ENCODE measurements at places on chromosomes 13 and 19.

DNA sequence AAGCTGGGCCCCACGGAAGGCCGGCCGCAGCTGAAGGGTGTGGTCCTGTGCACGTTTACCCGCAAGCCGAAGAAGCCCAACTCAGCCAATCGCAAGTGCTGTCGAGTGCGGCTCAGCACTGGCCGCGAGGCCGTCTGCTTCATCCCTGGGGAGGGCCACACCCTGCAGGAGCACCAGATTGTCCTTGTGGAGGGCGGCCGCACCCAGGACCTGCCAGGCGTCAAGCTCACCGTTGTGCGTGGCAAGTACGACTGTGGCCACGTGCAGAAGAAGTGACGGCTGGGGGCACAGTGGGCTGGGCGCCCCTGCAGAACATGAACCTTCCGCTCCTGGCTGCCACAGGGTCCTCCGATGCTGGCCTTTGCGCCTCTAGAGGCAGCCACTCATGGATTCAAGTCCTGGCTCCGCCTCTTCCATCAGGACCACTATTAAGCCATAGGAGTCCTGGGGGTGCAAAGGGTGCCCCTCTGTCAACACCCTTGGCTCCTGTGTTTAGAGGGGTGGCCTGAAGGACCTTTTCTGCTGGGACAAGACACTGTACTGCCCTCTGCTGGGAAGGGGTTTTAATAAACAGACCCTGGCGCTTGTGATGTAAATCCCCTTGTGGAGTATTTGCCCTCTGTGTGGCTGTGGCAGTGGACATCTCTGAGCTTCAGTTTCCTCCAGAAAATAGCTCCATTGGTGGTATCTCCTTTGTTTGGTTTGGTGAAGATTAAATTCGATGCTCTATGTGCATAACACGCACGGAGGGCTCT lies 1.9 kb downstream of the MRPS12 start:
- peak; percentile 53 for DNase-seq

- DNase-seq: peak; percentile 57
Observed at GRCh38 chr19:37817180-37817981, 38.0 kb upstream of the ZNF573 start.

- no peak for DNase-seq
Observed at GRCh38 chr13:33547035-33547434, 261.5 kb upstream of the STARD13 start.

DNA sequence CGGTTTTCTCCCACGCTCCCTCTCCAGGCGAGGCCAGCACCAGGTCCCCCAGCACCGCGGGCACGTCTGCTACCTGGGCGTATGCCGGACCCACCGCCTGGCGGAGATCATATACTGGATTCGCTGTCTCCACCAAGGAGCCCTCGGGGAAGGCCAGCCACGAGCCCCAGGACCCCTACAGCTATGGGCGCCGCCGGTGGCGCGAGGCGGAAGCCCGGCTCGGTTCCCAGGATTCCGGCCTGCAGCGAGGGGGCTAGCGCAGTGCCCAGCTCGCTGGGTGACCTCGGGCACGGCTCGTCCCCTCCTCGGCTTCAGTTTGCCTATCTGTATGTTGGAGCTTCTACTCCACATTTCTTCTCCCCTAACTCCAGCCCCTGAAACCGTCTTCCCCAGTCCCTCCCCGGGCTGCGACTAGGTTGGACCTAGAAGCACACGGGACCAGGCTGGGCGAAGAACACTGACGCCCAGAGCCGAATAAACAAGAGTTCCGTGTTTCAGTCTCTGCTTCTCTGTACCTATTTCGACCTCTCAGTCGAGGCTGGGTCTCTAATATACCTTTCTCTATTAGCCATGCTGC lies 749 bp upstream of the CPT1C start:
- no peak for DNase-seq

DNA sequence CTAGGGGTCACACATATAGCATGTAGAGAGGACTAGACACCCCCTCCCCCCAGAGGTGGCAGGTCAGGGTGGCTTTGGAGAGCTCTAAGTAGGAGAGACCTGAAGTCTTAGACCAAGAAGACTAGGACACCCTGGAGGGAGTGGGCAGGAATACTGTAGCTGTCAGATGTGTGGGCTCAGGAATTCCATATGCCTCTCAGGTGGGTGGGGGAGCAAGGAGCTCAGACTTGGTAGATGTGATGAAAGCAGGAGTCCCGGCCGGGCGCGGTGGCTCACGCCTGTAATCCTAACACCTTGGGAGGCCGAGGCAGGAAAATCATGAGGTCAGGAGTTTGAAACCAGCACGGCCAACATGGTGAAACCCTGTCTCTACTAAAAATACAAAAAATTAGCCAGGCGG lies 1.6 kb downstream of the CRB3 start:
- no peak for DNase-seq

DNA sequence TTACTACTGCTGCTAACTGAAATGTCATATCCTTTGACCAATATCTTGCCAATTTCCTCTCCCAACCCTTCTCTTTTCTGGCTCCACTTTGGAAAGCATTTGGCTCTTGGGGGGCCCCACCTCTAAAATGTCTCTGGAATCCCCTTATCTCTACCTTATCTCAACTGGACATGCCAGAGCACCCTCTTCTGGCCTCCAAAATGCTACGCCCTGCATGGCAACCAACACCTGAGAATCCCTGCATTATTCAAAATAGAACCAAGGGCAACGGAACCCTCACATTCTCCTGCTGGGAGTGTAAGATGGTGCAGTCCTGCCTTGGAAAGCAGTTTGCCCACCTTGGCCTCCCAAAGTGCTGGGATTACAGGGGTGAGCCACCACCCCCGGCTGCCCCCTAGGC lies 35.3 kb downstream of the CERS4 start:
- DNase-seq: no peak

- no peak for DNase-seq
Observed at GRCh38 chr13:43016226-43016625, 7.2 kb upstream of the DNAJC15 start.

GRCh38 chr13:100178309-100178708 lies 89.4 kb downstream of the PCCA start:
- no peak for DNase-seq

GRCh38 chr13:99875391-99875790 lies 96.2 kb downstream of the ZIC5 start:
- no peak for DNase-seq

- DNase-seq: no peak
Observed at GRCh38 chr13:77692746-77693448, 4.6 kb upstream of the SLAIN1 start.

DNA sequence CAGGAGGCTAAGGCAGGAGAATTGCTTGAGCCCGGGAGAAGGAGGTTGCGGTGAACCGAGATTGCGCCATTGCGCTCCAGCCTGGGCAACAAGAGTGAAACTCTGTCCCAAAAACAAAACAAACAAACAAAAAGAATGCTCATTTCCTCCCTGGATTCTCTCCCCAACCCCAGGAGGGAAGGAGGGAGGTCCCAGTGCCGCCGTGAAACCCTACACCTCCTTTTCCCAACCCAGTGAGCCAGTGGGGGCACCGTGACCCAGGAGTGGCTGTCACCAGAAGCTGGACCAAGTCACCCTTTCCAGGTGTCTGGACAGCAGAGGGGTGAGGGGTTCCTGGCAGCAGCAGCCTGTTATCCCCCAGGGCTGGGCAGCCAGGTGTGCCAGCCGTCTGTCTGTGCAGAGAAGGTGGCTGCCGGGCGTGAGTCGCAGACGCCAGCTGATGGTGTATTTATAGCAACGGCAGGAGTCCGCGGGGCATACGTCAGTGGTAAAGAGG lies 23.5 kb downstream of the NFIC start:
- DNase-seq: peak; percentile 68

- DNase-seq: no peak
Observed at GRCh38 chr13:36992362-36992761, 6.8 kb downstream of the ALG5 start.

DNA sequence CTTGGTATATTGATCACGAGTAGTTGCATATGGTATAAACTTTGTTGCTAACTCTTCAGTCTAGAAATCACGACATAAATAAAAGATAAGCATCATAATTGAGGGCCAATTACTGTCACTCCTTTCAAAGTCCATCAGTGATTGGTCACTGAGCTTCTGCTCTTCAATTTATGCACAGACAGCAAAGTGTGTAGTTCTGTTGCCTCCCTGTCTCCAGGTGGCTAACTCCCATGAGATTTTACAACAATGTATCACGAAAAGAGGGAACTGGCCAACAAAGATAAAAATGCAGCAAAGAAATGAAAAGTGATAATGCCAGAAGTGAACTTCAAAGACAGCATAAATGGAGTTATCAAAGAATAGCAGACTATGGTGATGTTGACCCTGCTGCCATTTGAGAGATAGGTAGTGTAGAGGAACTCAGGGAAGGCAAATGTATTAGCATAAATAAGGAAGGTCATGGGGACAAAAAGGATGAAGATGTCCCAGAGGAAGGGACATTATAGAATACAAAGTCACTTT lies 12.7 kb upstream of the TNFSF14 start:
- DNase-seq: no peak

- DNase-seq: no peak
Observed at GRCh38 chr19:54230031-54230430, 7.2 kb upstream of the LILRB3 start.

DNA sequence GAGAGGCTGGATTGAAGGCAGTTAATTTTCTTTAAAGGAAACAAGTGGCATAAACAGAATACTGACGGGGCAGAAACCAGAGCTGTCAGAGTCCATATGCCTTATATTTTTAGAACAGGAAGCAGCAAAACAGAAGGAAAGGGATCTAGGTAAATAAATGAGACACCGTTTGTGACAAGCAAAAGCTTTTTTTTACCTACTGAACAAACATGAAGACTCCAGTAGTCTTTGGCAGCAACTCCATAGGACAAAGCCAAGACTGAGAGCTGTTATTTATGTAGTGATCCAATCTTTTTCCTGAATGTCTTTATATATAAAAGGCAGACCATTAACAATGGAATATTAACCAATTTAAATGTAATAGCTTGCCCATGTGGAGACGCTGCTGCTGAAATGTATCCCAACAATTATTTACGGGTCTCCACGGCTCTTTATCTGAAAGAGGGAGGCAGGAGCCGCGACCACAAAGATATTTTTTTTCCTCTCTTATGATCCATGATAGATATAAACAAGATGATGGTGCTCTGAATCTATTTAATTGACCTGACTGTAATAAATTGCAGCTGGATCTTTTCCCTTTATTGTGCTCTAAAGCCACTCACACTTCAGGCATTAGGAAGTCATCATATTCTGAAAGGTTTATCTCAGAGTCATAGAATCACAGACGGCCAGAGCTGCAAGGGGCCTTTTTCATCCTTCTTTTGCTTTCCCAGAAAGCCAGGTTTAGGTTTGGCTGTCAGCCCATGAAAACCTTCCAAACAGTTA lies 687.8 kb downstream of the EFNB2 start:
- peak; percentile 3 for DNase-seq

DNA sequence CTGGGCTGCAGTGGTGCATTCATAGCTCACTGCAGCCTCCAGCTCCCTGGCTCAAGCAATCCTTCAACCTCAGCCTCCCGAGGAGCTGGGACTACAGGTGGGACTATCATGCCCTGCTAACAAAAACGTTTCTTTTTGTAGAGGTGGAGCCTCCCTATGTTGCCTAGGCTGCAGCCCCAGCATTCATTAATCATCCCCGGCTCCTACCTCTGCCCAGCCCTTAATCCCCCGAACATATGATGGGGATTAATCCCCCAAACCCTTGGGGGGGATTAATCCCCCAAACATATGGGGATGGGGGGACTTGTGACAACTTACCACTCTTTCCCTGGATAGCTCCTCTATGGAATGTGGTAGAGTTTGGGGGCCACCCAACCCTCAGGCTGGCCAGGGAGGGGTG lies 45.9 kb downstream of the SUGP2 start:
- no peak for DNase-seq

DNA sequence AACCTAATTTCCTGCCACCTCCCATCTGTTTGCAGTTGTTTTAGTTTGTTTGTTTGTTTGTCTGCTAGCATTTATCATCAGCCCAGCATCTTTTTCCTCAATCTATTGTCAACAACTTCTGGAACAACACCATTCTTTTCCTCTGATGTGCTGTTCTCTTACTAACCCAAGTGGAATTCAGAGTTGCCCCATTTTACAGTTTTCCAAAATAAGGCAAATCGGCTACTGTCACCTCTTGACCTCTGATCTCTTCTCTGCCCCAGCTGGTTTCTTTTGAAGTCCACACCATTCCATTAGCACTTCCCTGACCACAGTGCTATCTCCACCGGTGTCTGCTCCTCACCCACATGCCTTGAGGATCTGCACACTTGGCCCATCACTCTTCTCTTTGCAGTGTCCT lies 102.4 kb downstream of the EFNB2 start:
- no peak for DNase-seq

- peak; percentile 17 for DNase-seq
Observed at GRCh38 chr19:5057860-5058259, 88.9 kb downstream of the KDM4B start.

DNA sequence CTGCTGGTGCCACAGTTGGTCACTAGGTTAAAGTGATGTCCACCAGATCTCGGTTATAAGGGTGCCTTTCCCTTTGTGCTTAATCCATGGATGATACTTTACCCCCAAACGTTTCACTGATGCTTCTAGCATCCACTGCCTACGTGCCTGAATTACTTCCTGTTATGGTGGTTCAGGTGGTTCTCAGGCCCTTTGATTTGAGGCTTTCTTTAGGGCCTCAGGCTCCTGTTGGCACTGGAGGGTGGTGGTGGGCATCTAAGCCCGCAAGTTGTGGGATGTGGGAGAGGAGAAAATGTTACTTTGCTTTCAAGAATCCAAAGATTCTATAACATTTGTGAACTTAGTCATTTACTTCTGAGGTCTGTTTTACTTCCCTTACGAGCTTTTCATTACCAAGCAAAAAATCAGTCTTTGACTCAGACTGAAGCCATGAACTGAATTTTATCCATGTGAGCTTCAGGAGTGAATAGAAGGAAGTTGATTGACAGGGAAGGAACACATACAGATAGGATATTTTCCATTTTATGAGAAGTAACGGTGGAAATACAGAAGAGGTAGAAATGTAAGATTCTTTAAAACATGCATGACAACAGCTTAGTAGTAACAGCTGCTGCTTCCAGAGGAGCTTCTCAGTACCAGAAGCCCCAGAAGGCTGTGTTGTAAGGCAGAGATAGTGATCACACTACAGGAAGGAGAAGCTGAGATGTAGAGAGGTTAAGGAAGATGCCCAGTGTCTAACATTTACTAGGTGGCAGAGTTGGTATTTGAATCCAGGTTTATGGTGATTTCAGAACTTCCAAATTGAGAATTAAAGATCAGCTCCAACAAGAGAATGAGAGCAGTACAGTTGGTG lies 65.0 kb downstream of the ARHGEF7 start:
- peak; percentile 21 for DNase-seq

DNA sequence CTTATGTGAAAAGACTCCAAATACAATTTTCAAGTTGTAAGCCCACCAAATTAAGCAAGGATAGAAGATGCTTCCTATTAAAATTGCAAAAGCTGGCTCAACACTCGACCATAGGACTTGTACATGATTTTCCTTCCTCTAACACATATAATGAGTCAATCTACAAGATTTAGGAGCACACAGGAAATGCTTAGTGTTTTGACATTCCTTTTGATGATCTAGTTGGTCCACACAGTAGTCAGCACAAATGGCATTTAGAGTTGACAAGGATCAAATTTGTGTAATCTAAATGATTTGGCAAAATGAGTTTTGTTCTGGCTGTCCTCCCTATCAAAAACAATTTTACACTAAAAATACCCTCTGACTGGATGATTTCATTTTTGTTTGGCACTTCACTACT lies 340.2 kb downstream of the DIAPH3 start:
- peak; percentile 84 for DNase-seq
